Jurkat, Clone E6-1 (cell line): ENCODE measurements at places on chromosomes 1 and 21.

DNA sequence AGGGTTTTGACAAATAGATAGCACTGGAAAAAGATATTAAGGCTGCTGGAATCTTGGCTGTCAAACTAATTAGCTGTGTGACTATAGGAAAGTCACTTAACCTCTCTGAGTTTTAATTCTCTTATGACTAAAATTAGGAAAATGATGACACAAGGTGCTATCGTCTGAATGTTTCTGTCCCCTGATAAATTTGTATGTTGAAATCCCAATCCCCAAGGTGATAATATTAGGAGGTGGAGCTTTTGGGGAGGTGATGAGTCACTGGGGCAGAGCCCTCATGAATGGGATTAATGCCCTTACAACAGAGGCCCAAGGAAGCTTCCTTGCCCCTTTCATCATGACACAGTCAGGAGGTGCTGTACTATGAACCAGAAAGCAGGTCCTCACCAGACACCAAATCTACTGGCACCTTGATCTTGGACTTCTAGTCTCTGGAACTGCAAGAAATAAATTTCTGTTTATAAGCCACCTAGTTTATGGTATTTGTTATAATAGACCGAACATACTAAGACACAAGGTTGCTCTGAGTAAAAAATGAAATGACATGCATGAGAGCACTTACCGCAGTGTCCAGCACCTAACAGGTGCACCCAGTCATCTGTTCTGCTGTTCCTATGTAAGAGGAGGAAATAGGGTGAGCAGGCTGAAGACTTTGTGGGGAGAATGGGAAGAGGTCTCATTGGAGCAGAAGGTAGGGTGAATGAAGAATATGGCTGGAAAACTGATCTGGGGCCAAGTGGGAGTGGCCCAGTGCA is 26.3 kb upstream of the DISP1 start:
- DNase-seq = no peak

- no peak for DNase-seq
Measured at GRCh38 chr21:39961251-39961650, 94.0 kb downstream of the PCP4 start.

DNA sequence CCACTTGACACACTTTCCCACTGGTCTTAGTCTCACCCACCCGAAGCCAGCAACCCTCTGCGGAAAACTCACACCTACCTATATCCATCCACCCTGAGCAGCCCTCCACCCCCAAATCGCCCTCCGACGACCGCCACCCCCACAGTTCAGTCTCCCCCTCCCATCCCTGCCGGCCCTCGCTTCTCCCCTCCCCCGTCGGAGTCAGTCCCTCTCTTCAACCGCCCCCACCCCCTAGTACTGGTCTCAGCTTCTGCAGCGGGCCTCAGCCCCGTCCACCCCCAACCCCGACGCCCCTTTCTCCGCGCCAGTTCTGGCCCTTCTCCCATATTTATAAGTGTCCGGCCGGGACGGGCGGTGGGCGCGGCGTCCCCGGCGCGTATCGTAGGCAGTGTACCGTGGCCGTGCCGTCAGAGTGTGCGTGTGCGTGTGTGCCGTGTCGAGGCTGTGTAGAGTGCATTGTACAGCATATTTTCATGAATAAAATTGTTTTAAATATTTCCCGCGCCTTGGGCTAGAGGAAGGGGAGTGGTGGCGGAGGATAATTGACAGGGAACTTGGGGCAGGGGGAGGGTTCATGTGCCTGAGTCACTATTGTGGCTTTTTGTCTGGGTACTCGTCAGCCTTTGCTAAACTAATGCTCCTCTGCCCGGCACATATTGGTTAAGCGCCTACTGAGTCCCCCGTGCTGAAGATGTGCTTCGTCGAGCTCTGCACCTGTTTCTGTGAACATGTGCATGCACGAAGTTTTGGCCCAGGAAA is 22.0 kb downstream of the FOXO6 start:
- DNase-seq = peak; percentile 20

DNA sequence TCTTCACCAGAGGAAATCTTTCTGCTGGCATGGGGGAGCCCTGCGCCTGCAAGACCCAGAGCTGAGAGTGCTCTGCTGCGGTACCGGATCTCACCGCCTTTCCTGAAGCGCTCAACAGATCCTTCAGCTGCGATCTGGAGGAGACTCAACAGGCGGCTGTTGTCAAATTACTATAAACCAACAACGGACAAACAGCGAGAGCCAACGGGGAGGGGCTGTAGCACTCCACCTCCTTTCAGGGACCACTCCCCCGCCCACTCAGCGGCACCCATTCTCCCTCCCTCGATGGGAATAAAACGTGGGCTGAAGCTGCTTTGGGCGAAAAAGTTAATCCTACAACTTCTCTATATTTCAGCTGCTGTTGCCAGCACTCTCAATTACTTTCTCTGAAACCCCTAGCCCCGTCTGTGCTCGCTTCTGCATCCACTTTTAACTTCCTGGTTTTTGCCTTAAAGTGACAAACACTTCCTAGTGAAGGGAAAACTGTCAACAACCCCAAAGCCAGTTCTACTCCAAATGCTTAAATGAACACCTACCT is at the start of gene FMO5:
TSS of gene FMO5 (minus strand) at position 147 of the 538 bp plus-strand sequence. CDS start 310 bp downstream, outside the sequence.
- DNase-seq = no peak

DNA sequence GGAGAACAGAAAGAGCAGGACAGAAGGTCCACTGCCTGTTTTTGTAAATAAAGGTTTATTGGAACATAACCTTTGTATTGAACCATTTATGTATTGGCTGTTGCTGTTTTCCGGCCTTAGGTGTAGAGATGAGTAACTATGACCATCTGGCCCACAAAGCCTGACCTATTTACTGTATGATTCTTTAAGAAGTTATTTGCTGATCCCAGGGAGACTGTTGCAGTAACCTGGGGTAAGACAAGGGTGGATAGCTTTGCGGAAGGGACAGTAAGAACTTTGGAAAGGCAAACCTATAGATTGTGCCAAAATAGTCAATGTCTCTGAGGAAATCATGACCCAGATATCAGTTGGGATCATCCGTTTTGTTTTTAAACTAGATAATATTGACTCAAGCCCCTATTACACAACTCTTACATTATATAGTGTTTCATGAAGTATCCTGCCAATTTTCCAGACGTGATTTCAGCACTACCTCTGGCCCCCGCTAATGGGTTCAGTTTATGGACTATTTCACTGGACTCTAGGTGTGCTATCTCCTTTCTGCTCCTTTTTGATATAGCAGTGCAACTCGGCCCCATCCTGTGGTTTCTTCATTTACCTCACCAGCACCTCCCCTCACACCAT is 20.8 kb upstream of the TLCD4 start:
- no peak for DNase-seq

DNA sequence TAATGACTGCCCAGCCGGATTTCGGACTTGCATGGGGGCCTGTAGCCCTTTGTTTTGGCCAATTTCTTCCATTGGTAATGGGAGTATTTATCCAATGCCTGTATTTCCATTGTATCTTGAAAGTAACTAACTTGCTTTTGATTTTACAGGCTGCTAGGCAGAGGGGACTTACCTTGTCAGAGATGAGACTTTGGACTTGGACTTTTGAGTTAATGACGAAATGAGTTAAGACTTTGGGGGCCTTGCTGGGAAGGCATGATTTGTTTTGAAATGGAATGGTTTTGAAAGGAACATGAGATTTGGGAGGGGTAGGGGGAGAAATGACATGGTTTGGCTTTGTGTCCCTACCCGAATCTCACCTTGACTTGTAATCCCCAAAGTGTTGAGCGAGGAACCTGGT is 9.6 kb downstream of the UBE2G2 start:
- no peak for DNase-seq
